GM13976 (cell line): ENCODE measurements at places on chromosomes 2 and 18.

DNA sequence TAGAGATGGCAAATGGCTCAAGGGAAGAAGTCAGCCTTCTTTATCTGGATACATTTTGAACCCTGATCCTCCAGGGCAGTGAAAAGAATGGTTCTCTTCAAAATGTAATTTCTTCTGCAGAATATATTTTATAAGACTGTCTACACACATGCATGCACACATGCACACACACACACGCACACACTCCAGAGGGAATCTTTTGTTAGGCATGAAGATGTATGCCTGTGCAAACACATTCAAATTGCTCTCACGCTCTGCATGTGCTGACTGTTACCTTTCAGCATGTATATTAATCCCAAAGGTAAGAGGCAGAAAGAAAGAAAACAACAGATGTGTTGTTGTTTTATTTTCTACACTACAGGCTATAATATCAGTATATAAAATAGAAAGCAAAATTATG is 43.2 kb downstream of the SLC5A7 start:
- no peak for DNase-seq

DNA sequence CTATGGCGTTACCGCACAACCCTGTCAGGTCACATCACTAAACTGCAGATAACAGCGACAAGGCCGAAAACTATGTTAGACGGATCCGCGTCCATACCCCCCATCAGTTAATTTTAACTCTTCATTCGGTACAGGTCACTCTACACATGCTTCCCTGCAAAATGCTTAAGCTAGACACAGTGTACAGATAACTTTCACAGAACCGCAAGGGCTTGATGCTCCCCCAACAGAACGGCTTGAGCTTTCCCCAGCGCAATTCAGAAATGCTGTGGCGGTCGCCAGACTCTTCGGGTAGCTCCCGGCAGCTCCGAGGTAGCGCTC is 283 bp upstream of the RBBP8 start:
- no peak for DNase-seq

DNA sequence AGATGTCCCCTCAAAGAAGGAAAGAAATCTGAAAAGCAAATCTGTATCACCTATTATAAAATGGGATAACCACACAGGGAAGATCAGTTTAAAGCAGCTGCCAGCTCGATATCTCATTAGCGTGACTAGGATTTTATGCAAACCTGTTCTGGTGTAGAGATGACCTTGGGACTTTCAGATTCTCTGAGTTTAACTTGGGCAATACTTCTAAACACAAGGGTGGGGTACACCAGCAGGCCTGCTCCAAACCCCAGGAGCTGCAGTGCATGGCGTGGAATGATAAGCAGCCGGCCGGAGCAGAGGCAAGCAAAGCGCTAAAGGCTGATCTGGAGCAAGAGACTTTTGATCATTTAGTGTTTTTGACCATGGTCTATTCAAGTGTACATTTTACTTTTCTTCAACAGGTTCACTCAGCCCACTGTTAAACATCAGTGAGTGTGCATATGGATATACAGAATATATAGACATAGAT is 4.7 kb downstream of the SERTAD2 start:
- no peak for DNase-seq

- no peak for DNase-seq
Observed at GRCh38 chr2:217356781-217357180, 496.9 kb upstream of the TNP1 start.

GRCh38 chr2:223300326-223300725 is 248.3 kb downstream of the KCNE4 start:
- DNase-seq = no peak

DNA sequence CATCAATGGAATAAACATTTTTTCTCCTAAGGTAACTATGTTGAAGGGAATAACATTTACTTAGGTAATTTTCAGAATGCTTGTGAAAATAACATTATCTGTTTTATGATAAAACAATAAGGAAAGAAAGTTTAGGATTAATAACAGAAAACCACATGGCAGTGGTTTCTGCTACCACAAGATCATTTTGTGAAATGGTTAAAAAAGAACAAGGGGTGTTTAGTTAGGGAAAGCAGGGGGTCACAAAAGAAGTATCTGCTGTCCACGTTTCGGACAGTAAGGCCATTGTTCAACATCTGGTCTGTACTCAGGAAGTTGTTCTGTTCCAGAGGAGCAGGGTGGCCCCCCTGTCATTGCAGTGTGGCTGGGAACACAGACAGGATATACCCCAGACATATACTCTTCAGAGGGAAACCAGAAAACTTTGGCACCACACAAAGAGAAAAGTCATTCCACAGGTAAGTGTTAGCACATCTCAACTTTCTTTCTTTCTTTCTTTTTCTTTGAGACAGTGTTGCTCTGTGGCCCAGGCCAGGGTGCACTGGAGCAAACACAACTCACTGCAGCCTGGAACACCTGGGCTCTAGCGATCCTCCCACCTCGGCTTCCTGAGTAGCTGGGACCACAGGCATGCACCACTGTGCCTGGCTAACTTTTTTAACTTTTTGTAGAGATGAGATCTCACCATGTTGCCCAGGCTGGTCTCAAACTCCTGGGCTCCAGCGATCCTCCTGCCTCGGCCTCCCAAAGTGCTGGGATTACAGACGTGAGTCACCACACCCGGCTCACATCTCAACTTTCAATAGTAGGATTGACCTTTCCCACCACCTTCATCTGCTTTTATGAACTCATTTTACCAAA is 14.8 kb upstream of the ARL5A start:
- DNase-seq = no peak

DNA sequence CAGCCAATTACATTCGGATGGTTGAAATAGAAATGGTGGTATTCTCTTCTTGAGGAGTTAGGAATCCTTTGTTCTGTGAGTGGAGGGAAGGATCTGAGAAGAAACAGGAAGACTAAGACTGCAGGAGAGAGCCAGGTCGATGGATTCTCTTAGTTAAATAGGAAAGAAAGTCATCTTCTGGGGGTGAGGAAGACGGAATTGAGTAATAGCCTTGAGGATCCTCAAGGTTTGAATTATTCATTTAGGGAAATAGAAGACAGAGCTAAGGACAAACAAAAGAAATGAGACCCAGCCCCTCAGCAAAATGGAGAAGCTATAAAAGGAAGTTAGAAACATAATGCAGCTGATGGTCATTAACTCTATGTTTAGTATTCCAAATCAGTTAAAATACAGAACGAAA is 1.8 kb downstream of the LAPTM4A start:
- DNase-seq = no peak

GRCh38 chr2:217440000-217440399 is 562.8 kb downstream of the TNS1 start:
- DNase-seq = peak; percentile 28

DNA sequence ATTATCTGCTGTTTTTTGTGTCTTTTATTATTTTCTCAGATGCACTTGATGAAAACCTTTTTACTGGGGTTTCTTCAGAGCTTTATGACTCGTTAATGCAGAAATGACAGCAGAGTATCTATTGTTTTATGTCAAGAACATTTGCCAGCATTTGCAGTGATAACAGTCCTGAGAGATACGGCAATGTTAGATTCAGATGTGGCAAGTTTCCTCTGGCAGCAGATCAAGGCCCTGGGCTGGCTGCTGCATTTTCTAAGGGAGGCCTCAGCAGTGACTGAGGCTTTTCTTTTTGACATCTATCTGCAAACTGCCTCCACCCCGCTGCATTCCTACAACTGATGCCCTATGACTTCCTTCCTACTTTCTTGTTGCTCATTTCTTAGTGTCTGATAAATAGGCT is 40.2 kb downstream of the EFEMP1 start:
- DNase-seq = no peak

DNA sequence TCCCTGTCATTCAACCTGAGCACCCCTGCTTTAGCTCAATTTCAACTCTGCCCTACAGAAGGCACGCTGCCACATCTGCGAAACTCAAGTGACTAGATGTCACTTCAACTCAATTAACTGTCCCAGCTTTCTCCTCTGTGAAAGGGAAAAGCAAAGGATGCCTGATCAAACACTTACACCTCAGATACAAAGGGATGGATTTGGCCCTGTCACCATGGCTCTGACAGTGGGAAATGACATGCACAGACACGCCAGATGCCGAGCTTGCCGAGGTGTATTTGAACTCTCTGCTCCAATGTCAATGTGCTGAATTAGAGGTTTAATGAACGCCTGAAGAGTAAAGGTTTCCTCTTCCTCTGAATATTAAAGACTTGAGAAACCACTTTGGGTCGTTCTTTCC is 481.1 kb downstream of the CBLN2 start:
- DNase-seq = no peak

GRCh38 chr2:83280391-83280790 is 1178.7 kb downstream of the SUCLG1 start:
- DNase-seq = no peak

DNA sequence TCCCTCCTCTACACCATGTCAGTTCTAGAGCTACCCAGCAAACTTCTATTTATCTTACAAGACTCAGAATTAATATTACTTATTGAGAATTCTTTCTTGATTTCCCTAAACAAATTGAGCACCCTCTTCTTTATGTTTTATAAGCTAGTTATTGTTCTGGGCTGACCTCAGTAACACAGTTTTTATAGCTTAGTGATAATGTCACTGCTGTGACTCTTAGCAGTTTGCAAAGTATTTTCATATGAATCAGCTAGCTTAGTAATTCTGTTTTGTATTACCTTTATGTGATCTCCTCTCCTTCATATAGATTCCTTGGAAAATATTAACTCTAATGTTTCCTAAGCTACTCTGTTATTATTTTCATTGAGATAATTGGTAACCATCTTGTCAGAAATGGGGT is 114.9 kb downstream of the PMS1 start:
- no peak for DNase-seq

DNA sequence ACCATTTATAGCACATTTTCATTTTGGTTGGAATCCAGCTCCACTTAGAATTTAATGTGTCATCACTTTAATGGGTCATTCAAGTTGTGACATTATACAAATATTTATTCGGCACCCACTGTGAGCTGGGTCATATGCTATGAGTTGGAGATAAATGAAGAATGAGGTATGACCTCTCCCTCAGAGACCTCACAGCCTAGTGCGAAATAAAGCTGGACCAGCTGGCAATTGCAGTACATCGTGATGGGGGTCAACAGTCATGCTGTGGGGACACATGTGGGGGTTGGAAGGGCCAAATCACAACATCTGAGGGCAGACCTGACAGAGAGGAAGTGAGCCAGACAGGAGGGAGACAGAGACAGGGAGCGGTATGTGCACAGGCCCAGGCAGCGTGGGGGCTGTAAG is 175.4 kb downstream of the MAIP1 start:
- DNase-seq = no peak

- DNase-seq = no peak
Observed at GRCh38 chr18:41134426-41134825, 820.6 kb upstream of the PIK3C3 start.

DNA sequence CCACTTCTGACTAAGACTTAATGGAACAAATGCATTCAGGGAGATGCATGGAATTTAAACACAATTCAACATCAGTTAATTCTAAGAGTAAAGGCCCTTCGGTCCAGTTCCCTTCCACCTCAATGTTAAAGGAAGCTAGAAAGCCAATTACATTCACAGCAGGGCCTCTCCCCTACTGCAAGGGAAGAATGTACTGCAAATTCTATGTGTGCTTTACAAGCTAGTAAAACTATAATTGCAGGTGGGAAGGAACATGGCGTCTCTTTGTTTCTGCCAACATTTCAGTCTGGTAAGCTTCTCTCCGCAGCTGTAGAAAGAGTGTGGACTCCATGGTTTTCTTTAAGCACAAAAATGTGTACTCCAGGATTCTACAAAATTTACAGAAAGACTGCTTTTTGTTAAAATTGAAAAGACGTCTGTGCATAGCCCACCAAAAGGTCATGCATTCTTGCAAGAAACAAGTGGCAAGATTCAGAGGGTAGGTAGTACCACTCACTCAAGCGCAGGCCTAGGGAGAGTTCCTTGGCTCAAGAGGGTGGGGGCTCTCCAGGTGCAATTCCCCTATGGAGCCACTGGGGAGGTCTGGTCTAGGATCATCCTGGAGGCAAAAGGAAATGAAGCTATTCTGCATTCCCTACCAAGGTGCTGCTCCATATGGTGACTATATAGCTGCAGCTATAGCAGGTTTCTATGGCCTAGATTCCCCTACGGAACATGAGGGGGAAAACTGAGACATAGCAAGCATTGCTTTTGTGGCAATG is 127.0 kb upstream of the FZD5 start:
- DNase-seq = no peak

- DNase-seq = no peak
Observed at GRCh38 chr2:169838743-169839489, 11.7 kb downstream of the UBR3 start.

DNA sequence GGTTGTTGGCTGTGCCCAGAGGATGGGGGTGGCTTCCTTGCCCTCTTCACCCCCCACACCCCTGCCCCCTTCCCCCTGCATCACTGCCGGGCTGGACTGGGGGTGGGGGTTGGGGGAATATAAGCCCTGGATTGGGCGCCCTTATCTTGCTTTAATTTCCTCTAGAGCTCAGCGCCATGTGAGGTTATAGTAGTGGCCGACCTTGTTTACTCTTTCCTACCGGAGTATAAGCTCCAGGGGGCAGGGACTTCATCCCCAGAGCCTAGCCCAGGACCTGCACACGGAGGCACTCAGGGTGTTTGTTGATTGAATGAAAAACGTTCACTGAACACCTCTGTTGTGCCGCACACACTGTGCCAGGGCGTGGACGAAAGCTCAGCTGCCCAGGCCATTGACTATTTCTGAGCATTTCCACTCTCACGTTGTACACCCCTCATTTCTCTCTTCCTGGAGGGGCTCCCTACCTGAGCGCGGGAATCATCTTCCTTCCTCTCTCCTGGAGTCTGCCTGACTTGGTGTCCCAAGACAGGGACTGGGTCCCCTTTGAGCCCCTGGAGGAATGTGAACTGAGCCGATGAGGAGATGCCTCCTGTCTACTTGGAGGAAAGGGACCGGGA is 9.3 kb upstream of the SPATA3 start:
- peak; percentile 58 for DNase-seq

- no peak for DNase-seq
Observed at GRCh38 chr18:67672716-67673115, 156.2 kb upstream of the DSEL start.

GRCh38 chr2:8629402-8629801 is 52.5 kb upstream of the ID2 start:
- no peak for DNase-seq

DNA sequence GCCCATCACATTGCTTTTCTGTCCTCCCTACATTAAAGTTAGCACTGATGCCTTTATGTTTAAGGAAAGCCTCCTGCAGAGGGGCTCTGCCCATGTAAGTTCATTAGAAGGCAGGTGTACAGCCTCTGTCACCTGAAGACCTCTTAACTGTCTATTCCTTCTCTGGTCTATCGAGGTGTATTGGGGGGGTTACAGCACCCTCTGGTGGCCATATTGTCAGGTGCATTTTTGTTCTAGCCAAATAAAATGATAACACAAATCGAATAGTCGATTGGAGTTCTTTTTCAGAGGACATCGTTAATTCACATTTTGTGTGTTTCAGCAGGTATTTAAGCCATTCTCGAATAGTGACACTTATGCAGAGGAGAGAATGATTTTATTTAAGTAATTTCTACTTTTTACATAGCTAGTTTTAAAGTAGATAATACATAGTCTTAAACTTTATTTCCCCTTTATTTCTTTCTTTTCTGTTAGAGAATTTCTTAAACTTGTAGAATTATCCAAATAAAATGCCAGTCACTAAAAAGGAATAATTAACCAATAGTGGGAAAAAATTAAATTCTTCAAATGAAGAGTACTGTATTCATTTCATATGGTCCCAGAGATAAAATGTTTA is 136.8 kb downstream of the NEDD4L start:
- peak; percentile 82 for DNase-seq

GRCh38 chr2:44748-45341 is 1.5 kb downstream of the FAM110C start:
- no peak for DNase-seq

GRCh38 chr2:59968441-59968840 is 585.0 kb downstream of the BCL11A start:
- no peak for DNase-seq

GRCh38 chr2:71882949-71883472 is 264.7 kb downstream of the CYP26B1 start:
- DNase-seq = no peak
